Right lobe of liver (tissue), 6 donors: ENCODE measurements at places on chromosomes 6 and 20. TPM values are rescaled to one million over a fixed set of nuclear protein-coding genes. Genes with fewer than 3 reads are reported as not detected.

DNA sequence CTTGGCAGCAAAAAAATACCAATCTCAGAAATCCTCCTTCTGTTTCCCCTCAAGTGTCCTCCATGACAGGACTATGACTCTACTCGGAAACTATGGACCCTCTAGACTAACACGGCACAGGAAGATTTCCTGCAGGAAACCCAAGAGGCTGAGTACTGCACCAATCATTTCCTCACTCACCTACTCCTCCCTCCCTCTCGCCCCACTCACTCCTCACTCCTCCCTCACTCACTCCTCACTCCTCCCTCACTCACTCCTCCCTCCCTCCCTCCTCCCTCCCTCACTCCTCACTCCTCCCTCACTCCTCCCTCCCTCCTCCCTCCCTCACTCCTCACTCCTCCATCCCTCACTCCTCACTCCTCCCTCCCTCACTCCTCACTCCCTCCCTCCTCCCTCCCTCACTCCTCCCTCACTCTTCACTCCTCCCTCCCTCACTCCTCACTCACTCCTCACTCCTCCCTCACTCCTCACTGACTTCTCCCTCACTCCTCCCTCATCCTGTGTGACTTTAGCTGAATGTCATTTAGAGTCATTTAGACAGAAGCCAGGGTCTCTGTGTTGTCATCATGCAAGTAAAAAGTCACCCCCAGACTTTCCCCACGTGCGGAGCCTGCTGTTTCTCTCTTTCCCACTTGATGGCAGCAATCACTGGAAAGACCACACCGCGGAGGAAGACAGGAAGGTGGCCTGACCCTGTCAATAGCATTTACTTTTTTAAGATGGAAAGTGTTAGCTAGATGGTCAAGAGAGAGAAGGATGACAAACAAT, 226.8 kb upstream of the PDE10A start:
- DNase-seq = no peak
- H3K36me3 ChIP-seq = no peaks in the 10 kb centered on the region
- no peaks in the 10 kb centered on the region for H3K27me3 ChIP-seq
- no peaks in the 10 kb centered on the region for H3K4me1 ChIP-seq
- no peak overlapping the region for H3K4me3 ChIP-seq
- no peak overlapping the region for H3K27ac ChIP-seq

The PRL gene
- total RNA-seq = not detected

DNA sequence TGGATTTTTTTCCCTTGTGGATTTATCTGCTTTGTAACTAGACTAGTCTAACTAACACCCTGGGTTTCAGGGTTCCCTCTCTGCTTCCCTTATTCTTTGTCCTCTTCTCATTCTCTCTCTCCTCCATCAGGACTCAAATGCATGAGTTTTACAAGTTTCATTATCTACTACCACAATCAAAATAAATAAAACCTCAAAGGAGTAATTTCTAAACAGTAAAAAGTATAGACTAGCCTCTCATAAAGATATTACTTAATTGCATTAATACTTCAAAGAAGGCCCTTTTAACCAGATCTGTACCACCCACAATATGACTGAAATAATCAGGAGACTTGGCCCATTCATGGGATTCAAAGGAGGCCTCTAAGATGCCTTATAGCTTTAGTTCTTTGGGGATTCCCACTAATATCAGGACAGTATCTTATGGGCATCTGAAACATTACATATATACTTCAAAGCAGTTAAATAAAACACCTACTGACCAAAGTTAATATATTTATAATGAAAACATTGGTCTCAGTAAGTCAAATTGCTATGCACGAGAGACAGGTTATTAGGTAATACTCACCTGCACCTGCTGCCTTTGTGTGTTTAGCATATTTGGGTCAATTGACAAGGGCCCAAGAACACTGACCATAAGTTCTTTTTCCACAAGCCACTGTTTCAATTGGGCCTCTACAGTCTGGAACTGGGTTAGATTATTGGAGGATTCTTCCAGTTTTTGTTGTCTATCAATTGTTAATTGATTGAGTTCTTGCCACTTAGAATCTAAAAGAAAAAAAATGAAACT, 85.7 kb downstream of the DST start:
- H3K36me3 ChIP-seq = peaks cover 23% of the 10 kb centered on the region
- no peak for DNase-seq
- no peaks in the 10 kb centered on the region for H3K4me1 ChIP-seq

- H3K36me3 ChIP-seq = no peaks in the 10 kb centered on the region
- DNase-seq = peak; percentile 61
- H3K4me3 ChIP-seq = no peak overlapping the region
- H3K27ac ChIP-seq = no peak overlapping the region
These were observed 55.7 kb upstream of the HDGFL1 start for GRCh38 chr6:22513667-22514066.

The BPIFB2 gene
- total RNA-seq = not detected

The SNX3 gene
- total RNA-seq = 76.8 TPM

GRCh38 chr6:105424175-105424783, 21.4 kb upstream of the PREP start:
- H3K36me3 ChIP-seq = no peaks in the 10 kb centered on the region
- no peak overlapping the region for H3K27ac ChIP-seq
- no peaks in the 10 kb centered on the region for H3K4me1 ChIP-seq
- no peak overlapping the region for H3K4me3 ChIP-seq
- no peaks in the 10 kb centered on the region for H3K27me3 ChIP-seq

The CCNC gene
- 39.8 TPM for total RNA-seq

The PNRC1 gene
- 75.6 TPM for total RNA-seq

DNA sequence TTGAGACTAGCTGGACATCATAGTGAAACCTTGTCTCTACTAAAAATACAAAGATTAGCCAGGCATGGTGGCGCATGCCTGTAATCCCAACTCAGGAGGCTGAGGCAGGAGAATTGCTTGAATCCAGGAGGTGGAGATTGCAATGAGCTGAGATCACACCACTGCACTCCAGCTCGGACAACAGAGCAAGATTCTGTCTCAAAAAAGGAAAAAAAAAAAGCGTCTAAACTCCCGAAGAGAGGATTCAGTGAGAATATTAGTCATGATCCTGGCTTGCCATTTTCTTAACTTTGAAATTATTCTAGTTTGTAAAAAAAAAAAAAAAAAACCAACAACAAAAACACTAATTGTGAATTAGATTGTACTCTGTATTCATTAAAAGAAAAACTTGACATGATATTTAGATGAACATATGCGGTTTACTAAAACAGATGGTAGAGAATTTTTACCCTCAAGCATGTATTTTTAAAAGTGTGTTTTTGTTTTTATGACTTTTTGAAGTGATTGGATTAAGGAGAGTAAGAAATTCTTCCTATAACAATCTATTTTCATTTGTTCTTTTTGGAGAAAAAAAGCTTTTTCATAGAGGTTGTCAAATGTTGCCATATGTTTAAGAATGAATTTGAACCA, 80.7 kb downstream of the UST start:
- DNase-seq = no peak
- no peaks in the 10 kb centered on the region for H3K27me3 ChIP-seq
- H3K27ac ChIP-seq = no peak overlapping the region
- H3K36me3 ChIP-seq = no peaks in the 10 kb centered on the region
- no peaks in the 10 kb centered on the region for H3K4me1 ChIP-seq
- H3K4me3 ChIP-seq = no peak overlapping the region

DNA sequence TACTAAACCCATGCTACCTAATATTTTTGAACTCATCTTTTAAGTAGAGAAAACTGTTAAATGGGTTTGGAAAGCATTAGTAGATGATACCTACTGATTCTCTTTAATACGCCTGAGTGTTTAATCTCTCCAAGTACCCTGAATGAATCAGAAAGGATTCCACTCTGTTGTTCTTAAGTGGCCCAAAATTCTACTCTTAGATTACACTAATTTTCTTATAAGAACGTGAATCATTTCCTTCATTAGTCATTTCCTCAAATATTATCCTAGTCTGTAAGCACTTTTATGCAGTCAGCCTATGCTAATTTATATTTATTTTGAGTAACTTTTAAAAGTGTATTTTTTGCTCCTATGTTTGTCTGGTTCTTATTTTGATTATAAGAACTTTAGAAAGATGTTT, 380.0 kb downstream of the BTBD9 start:
- H3K27me3 ChIP-seq = no peaks in the 10 kb centered on the region
- H3K36me3 ChIP-seq = no peaks in the 10 kb centered on the region
- no peak overlapping the region for H3K27ac ChIP-seq
- no peak for DNase-seq

DNA sequence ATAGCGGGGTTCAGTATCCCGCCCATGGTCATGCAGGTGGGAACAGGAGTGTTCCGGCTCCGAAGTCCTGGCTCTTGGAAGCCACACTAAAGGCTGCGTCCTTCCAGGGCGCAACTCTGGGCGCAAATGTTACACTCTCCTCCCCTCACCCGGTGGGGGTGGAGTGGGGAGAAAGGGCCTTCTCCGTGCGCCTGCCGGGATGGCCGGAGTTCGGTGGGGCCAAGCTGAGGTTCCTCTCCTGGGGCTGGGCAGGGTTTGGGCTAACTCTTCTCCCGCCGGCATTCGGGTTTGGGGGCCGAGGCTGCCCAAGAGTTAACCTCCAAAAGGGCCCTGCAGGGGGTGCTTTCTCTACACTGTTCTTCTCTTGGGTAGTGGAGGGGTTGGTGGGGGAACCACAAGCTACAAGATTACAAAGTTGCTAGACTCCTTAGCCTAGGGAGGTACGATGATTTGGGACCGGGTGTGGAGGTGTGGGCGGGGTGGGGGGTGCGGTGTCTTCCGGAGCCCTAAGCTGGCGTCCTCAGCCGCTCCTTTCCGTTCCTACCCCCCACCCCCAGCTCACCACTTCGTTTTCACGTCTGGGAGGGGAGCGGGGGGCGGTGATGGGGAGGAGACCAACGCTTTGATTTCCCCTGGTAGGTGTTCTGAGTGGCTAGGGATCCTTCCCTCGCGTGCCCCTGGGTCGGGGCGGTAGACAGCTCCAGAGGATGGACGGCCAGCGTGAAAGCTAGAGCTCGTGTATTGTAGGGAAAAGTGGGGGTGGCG, 12.3 kb downstream of the NRN1 start:
- no peak overlapping the region for H3K27ac ChIP-seq
- no peaks in the 10 kb centered on the region for H3K4me1 ChIP-seq
- H3K4me3 ChIP-seq = no peak overlapping the region
- H3K27me3 ChIP-seq = no peaks in the 10 kb centered on the region

- H3K36me3 ChIP-seq = peaks cover 3% of the 10 kb centered on the region
- H3K4me1 ChIP-seq = no peaks in the 10 kb centered on the region
- DNase-seq = no peak
These were observed 31.4 kb upstream of the FBXO9 start for GRCh38 chr6:53033764-53034163.

- no peak overlapping the region for H3K27ac ChIP-seq
- no peaks in the 10 kb centered on the region for H3K27me3 ChIP-seq
- H3K4me1 ChIP-seq = no peaks in the 10 kb centered on the region
These were observed 9.3 kb upstream of the DUSP22 start for GRCh38 chr6:282867-283416.

The HLA-F gene
- total RNA-seq = 21.6 TPM

The CPNE1 gene
- total RNA-seq = 42.2 TPM

- H3K36me3 ChIP-seq = no peaks in the 10 kb centered on the region
- H3K27ac ChIP-seq = no peak overlapping the region
- H3K27me3 ChIP-seq = no peaks in the 10 kb centered on the region
- no peaks in the 10 kb centered on the region for H3K4me1 ChIP-seq
These were observed 26.1 kb upstream of the KLHL31 start for GRCh38 chr6:53691667-53692133.

The TBXT gene
- not detected for total RNA-seq

DNA sequence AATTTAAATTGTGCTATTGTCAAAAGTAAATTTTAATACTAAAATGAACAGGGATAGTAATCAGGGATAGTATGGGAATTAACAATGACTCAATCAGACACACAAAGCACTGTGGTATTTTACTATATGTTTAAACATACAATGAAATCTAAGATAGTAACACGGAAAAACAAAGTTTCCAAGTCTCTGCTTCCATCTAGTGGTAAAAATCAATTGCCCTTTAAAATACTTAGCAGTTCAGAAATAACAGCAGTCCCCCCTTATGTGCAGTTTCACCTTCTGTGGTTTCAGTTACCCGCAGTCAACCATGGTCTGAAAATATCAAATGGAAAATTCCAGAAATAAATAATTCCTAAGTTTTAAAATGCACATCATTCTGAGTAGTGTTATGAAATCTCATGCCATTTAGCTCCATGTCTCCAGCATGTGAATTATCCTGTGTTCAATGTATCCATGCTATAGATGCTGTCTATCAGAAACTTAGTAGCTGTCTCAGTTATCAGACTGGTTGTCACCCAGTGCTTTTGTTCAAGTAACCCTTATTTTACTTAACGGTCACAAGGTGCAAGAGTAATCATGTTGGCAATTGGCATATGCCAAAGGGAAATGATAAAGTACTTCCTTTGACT, 58.5 kb downstream of the AHI1 start:
- no peak overlapping the region for H3K27ac ChIP-seq
- no peaks in the 10 kb centered on the region for H3K4me1 ChIP-seq
- no peak overlapping the region for H3K4me3 ChIP-seq
- H3K36me3 ChIP-seq = no peaks in the 10 kb centered on the region
- no peak for DNase-seq

DNA sequence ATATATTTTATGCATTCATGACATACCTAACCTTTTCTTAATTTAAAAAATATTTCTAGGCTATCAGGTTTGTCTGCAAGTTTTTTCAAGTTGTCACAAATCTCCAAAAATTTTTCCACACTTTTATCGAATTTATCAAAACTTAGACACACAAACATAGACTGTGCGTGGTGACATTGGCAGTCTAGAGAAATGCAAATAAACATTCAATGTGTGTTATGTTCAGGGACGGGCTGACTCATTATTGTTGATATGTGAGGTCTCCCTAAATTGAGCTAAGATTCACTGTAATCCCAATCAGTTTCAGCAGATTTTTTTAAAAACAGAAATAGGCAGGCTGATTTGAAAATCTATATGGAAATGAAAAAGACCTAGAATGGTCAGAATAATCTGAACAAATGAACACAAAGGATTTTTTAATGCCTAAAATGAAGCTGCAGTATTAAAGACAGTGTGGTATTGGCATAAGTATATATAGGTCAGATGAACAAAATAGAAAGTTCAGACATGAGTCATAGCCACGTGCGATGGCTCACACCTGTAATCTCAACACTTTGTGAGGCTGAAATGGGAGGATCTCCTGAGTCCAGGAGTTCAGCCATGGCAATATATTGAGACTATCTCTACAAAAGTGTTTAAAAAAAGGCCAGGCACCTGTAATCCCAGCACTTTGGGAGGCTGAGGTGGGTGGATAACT, 19.2 kb downstream of the BLTP3A start:
- no peaks in the 10 kb centered on the region for H3K36me3 ChIP-seq
- H3K27ac ChIP-seq = no peak overlapping the region
- H3K4me1 ChIP-seq = no peaks in the 10 kb centered on the region
- no peak overlapping the region for H3K4me3 ChIP-seq

DNA sequence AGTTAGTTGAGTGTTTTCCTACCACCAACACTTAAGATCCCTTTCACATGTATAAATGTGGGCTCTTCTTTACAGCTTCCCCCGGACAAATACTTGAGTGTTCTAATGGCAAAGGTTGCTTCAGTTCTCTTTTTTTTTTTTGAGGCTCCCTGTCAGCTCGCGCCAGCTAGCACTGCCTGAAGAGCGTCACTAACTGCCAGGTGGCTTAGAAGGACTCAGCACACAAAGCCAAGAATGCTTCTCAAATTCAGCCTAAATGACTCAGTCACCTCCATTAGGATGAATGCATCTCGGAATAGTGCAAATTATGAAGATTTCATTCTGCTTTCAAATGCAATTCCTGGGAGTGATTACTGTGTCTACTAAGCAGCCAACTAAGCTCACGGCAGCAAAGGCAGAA, 150.7 kb upstream of the BTBD3 start:
- no peaks in the 10 kb centered on the region for H3K4me1 ChIP-seq
- no peak for DNase-seq
- H3K27ac ChIP-seq = no peak overlapping the region
- H3K27me3 ChIP-seq = no peaks in the 10 kb centered on the region
- no peak overlapping the region for H3K4me3 ChIP-seq
